GM13977 (cell line): ENCODE measurements at places on chromosomes 4 and X.

GRCh38 chr4:111399623-111400022 is 745.6 kb upstream of the FAM241A start:
- no peak for DNase-seq

GRCh38 chrX:27883468-27884092 is 75.8 kb downstream of the MAGEB10 start:
- DNase-seq, result no peak

DNA sequence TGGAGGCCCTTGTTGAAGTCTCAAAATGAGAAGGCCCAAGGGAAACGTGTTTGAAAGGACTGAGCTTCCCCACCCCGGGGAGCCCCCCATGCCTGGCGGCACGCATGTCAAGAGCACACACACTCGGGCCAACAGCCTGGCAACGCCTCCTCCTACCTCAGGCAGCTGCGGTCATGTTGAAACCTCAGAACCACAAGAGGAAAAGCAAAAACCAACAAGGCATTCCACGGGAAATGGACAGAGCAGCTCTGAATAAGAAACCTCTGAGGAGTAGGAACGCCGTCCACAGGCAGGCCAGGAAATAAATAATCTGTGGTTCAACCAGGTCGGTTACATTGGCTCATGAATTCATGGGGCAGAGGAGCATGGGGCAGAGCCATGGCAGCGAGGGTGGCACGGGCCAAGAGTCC is 95.7 kb upstream of the AFAP1 start:
- DNase-seq, result no peak

DNA sequence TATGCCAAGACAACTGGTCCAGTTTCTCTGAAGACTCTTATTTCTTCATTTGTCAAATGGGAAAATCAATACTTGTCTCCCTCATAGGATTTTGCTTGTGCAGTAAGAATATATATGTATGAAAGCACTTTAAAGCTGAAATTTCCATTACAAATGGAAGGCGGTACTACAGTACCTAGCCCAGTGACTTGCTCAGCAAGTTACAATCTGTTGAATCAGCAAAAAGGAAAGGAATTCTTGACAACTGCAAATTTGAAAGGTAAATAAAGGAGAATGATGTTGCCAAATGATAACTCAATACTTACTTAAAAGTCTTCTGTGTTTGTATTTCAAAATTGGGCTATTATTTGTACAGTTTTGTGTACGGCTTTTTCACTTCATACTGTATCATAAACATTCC is 71.1 kb downstream of the PKD2 start:
- no peak for DNase-seq

DNA sequence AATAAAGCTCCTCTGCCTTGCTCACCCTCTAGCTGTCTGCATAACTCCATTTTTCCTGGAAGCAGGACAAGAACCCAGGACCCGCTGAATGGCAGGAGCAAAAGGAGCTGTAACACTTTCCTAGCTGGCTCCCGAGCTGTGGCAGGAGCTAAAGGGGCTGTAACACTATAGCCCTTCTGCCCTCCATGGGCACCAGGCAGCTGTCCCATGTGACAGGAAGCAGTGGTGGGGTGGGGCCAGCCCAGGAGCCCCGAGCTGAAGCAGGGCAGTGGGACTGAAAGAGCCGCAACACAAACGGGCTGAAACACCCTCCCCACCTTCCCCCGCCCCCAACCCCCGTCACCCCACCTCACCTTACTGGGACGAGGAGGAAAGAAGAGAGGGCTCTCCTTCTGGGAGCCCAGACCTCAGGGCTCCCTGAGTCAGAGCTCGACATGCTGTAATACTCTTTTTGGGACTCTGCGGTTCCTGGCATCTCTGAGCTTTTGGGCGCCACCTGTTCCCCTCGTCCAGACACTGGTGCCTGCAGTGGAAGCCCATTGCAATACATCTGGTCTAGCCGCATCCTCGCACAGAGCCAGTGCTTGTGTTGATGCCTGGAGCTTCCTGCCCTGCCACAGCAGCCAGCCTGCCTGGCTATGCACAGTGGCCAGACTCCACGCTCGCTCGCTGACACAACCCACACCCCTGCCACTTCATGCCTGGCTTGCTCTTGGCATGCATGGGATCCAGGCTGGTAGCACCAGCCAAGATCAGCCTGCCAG is 39.4 kb downstream of the PPM1K start:
- DNase-seq, result no peak

DNA sequence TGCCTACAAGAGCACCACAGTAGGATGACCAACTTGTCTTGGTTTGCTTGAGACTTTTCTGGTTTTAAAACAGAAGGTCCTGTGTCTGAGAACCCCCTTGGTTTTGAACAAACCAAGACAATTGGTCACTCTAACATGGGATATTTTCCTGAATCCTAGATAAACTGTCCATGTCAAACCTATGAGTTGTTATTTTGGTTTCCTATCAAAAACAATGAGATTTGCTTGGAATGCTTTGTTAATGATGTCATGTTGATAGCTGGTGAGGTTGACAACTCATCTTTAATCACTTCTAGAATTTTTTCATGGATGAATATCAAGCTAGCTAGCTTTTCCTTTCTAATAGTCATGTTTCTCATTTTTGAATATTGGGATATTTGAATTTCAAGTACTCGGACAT is 518.3 kb upstream of the ARX start:
- DNase-seq, result no peak

DNA sequence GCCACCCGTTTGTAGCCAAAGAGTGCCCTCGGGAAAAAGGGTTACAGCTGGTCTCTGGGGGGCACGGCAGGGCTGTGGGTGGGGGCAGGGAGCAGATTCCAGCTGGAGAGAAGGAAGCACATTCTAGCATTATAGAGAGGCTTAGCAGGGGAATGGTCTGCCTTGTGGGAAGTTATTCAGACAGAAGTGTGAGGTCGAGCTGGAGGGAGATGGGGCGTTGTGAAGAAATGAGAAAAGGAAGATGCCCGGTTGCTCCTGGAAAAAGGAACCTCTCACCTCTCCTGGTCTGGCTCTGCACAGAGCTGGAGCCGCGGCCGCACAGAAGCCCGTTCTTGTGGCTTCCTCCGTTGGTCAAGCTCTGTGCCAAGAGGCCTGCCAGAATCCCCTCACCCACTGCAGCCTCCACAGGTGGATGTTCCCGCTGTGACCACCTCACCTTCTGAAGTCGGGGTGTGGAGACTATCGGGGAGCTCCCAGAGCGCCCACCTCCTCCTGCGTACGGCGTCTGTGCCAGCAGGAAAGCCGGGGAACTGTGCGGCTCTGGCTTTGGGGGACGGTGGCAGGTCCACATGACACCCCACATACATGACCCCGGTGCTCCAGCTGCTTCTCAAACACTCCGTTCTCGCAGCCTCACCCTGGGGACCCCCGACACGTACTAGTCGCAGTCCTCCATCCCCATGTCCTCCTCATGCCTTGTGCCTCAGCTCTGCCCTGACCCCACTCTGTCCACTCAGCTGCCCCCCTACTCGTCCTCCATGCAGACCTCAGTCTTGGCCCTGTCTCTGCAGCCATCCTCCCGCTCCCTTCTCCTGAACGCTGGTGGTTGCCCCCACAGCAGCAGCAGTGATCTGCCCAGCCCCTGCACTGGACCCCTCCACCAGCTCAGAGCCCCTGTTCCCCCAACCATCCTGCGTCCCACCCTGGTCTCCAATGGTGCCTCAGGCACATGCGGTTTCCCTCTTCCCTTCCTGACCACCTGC is 52.2 kb upstream of the HGFAC start:
- no peak for DNase-seq

- DNase-seq, result no peak
Observed at GRCh38 chr4:180190382-180190781, 2052.8 kb upstream of the TENM3 start.

- DNase-seq, result peak; percentile 18
Observed at GRCh38 chr4:118224243-118224829, 128.5 kb downstream of the PRSS12 start.

DNA sequence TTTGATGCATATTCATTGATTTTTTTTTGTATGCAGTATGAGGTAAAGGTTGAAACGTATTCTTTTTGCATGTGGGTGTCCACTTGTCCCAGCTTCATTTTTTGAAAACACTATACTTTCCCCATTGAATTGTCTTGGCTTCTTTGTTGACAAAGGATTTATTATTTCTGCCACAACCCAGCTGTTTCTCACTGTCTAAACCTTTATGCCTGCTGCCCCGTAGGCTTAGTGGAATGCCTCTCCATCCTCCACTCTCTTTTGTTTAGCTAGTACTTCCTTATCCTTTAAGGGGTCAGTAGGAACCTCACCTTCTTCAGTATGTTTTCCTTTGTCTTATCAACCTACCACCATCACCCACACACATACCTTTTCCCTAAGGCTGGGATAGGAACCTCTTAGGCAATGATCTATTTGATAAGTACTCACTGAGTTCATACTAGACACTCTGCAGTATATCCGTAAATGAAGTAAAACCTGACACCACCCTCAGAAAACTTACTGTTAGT is 8.5 kb downstream of the FMR1 start:
- DNase-seq, result no peak

GRCh38 chr4:113958766-113959538 is 20.5 kb downstream of the ARSJ start:
- DNase-seq, result no peak

GRCh38 chr4:169167957-169168858 is 102.5 kb downstream of the SH3RF1 start:
- DNase-seq, result no peak

DNA sequence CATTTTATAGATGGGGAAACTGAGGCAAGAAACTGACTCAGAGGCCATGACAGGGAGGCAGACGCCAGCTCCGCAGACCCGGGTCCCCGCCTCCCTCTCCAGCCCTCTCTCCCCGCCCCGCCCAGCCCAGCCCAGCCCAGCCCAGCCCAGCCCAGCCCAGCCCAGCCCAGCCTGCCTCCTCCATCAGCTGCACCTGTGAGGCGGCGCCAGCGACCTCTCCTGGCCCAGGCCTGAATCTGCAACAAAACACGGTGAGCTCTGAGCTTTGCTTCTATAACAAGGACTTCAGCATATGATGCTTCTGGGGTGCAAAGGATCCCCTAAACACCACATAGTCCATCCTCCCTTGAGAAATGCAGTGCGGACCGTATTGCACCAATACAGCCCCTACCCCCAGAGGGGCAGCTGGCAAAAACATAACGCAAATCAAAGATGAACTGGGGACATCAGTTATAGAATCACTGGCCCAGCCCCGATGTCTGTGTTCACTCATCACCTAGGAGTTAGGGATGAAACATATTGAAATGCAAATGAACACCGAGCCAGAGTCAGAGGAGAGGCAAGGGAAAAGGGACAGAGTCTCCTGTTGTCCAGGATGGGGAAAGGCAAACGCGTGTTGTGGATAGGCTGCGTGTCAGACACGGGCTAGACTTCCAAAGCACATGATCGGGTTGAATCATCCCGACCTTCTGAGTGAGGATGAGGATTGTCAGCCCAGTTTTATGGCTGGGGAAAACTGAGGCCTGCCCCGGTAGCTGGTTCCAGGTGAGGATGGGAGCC is 216.1 kb upstream of the PSAPL1 start:
- no peak for DNase-seq

GRCh38 chr4:71132486-71132885 is 139.0 kb downstream of the DCK start:
- no peak for DNase-seq

GRCh38 chr4:19913650-19914049 is 338.1 kb upstream of the SLIT2 start:
- DNase-seq, result no peak

DNA sequence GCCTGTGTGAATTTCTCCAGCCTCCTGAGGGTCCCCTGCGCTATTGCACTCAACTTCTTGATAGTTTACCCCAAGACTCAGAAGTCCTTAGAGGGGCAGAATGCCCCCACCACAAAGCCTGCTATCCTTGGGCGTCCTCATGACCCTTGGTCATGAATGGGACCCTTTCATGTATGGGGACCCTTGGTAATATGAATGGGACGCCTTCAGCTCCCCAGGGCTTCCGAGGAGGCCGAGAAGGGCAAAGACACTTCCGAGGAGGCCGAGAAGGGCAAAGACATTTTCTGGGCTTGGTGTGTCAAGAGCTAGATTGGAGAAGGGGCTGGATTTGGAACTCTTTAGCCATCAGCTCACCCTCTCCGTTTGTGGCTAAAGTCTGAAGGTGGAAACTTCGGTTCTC is 8.6 kb downstream of the SHOX start:
- no peak for DNase-seq

DNA sequence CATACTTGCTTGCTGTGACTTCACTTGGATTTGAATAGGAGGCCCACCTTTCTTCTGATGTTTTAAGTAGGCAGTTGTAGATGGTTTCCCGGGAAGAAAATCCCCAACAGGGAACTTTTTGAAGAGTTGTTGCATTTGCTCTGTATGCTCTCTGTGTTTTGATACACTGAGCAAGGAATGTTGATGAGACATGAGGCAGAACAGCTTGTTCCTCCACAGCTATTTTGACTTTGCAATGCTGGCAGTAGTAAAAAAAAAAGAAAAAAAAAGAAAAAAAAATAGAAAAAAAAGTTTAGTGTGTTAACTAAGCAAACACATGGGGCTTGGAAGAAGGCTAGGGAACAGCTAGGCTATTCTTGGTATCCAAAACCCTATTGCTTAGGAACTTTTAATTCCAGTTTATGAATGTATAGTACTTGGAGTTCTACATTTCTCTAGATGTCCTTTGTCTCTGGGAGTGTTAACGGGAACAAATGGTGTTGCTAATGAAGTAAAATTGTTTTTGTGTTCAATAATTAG is 23.4 kb upstream of the PAQR3 start:
- DNase-seq, result no peak

DNA sequence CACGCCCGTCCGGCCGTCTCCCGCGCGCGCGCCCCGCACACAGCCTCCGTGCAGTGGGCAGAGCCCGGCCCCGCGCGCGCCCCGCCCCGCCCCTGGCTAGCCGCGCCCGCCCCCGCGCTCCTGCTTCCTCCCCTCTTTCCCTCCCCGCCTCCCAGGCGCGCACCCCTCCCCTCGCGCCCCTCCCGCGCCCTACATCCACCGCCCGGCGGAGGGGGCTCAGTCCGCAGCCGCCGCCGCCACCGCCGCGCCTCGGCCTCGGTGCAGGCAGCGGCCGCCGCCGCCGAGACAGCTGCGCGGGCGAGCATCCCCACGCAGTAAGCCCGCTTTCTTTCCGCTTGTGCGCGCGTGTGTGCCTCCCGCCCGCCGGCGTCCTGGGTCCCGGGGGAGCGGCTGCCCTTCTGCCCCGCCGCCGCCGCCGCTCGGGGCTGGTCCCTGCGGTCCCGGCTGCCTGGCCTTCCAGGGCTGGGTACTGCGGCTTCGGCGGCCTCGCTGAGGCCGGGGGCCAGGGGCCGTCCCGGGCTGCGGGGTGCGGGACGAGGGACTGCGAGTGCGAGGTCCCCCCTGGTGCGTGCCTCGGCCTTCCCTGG is at the start of gene FHL1:
TSS of gene FHL1 (plus strand) at position 219 of the 587 bp plus-strand sequence.
- peak; percentile 65 for DNase-seq

DNA sequence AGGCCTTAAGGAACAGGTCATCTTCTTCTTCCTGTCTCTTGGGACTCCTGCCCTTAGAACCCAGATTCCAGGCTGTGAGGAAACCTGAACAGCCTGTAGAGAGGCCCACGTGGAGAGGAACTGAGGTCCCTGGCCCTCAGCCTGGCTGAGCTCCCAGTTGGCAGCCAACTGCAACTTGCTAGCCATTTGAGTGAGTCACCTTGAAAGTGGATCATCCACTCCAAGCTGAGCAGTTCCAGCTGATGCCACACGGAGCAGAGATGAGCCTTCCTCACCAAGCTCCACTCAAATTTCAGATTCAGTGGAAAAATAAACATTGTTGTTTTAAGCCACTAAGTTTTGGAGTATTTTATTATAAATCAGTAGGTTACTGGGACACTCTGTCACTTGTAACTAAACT is 392.5 kb downstream of the BCOR start:
- no peak for DNase-seq

GRCh38 chrX:155535866-155536265 is 76.9 kb downstream of the TMLHE start:
- no peak for DNase-seq
